Lower leg skin (tissue), 4 donors: ENCODE measurements at places on chromosomes 16 and 17. TPM values are rescaled to one million over a fixed set of nuclear protein-coding genes. Genes with fewer than 3 reads are reported as not detected.

GRCh38 chr17:69654981-69655855 is 240.7 kb downstream of the MAP2K6 start:
- DNase-seq, result no peak

DNA sequence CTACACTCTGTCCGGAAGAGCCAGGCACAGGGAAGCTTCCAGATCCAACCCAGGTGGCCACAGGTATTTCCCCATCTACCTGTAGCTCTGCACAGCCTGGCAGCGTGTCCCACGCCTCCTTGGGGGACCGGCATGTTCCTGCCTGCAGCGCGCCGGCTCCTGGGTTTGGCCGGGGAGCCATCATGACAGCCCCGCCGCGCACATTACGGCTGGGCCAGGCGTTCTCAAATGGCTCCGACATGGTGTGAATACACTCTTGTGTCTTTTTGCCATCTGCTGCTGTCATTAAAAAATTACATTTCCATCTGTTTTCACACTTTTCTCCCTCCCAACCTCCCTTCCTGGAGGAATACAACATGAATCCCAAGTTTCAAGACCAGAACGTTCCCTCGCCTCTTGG is 8.0 kb upstream of the GINS2 start:
- no peak for DNase-seq

GRCh38 chr17:2801841-2802240 is 5.6 kb downstream of the RAP1GAP2 start:
- DNase-seq, result no peak

DNA sequence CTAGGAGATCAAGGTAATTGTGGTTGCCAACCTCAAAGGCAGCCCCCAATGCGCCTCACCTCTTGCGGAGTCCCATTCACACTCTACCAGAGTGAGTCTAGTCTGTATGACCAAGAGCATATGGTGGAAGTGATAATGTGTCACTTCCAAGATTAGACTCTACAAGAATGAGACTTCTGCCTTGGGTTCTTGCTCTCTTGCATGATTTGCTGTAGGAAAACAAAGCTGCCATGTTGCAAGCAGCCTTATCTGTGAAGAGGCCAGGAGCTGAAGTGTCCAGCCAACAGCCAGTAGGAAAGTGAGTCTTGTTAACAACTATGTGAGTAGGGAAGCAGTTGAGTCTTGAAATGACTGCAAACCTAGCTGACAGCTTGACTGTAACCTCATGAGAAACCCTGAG is 3.4 kb downstream of the TERF2 start:
- DNase-seq, result no peak

- DNase-seq, result no peak
Measured at GRCh38 chr17:52495646-52496045, 337.1 kb upstream of the CA10 start.

DNA sequence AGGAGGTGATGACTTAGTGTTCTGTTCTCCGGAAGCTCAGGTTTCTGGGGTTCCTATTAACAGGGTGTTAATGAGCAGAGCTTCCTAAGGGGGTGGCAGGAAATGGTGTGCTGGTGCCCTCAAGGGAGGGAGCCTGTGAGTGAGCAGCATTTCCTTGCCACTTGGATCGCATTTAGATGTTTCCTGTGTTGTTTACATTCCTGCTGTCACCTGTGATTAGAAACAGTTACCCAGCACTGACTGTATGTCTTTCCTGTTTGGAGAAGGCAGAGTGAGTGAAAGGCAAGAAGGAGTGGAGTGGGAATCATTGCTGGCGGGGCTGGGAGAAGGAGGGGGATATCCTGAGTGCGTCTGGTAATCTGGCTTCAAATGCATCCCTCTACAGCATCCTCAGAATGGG is 214.6 kb downstream of the CCDC182 start:
- no peak for DNase-seq

DNA sequence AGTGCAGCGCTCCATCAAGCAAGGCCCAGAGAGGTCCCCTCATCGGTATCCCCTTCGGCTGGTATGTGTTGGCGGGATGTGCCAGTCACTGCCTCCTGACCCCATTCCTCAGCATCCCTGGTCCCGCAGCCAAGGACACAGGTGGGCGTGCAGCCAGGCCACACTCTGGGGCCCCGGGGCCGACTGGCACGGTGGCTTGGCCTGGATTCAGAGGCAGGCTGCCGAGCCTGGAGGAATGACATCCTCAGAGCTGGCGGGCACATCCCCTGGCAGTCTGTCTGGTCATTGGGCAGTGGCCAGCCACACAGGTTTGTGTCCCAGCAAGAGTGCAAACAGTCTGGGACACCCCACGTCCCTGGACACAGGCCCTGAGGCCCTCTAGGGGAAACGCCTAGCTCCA is 111.1 kb downstream of the SDK2 start:
- no peak for DNase-seq

- no peak for DNase-seq
Measured at GRCh38 chr17:33688771-33689170, 395.7 kb upstream of the ASIC2 start.

Gene GNGT2
- total RNA-seq, result 1.7 TPM

Gene PTGES3L
- 0.19 TPM for total RNA-seq

Gene KRT15
- total RNA-seq, result 923 TPM
